ENCODE measurements at places on chromosomes 1 and 21.
A peak's percentile ranks its signal among the peaks of the same experiment; 100 is the strongest.

GRCh38 chr1:21761052-21761451, 21.9 kb downstream of the USP48 start:
- no peak for DNase-seq

DNA sequence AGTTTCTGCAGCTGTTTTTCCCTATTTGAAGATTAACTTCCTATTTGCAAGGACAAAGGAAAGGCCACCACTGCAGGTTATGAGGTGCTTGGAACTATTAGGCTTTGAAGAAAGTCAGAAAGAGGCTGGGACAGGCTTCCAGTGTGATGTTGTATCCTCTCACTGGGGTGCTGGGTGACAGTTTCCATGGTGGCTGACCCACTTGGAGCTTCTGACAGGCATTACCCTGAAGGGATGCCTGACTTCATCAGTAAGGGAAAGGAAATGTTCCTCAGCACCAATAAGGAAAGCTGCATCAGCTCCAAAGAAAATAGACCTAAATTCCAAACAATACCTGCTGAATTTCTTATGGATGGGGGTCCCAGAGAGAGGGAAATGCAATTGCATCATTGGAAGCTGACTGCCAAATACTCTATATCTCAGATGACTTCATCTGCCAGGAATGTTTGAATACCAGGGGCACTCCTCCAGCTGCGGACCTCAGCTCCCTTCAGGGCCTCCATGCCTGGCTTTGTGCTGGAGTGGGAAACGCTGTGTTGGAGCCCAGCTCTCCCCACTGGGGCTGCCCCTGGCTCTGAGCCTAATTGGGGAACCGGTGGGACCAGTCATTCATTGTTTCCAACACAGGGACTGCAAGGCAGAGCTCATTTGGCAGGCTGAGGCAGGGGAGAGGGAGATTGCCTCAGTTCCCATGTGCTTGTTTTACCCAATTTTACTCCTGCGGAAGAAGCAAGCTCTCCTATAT, 76.6 kb downstream of the RGL1 start:
- no peak for DNase-seq

- peak; percentile 6 for DNase-seq
These were observed 22.1 kb downstream of the EDARADD start for GRCh38 chr1:236416165-236416564.

GRCh38 chr1:171911506-171911905, 70.2 kb downstream of the DNM3 start:
- no peak for DNase-seq

- no peak for DNase-seq
These were observed 3.6 kb downstream of the KCNN3 start for GRCh38 chr1:154866257-154867063.
